Lung (tissue), 17 donors: ENCODE measurements at places on chromosomes 7 and 10. TPM values are rescaled to one million over a fixed set of nuclear protein-coding genes. Genes with fewer than 3 reads are reported as not detected.

The CNTNAP2 gene
- 45.3 TPM for total RNA-seq

The AUTS2 gene
- 115 TPM for total RNA-seq

DNA sequence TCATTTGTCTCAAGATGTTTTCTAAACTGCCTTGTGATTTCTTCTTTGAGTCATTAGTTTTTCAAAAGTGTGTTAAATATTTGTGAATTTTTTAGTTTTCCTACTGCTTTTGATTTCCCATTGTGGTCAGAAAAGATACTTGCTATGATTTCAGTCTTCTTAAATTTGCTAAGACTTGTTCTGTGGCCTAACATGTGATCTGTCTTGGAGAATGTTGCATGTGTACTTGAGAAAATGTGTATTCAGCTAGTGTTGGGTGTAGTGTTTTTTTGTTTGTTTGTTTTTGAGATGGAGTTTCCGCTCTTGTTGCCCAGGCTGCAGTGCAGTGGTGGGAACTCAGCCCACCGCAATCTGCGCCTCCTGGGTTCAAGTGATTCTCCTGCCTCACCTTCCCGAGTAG is 28.6 kb downstream of the BMPR1A start:
- no peak for DNase-seq

The TMEM130 gene
- total RNA-seq: 0.43 TPM

DNA sequence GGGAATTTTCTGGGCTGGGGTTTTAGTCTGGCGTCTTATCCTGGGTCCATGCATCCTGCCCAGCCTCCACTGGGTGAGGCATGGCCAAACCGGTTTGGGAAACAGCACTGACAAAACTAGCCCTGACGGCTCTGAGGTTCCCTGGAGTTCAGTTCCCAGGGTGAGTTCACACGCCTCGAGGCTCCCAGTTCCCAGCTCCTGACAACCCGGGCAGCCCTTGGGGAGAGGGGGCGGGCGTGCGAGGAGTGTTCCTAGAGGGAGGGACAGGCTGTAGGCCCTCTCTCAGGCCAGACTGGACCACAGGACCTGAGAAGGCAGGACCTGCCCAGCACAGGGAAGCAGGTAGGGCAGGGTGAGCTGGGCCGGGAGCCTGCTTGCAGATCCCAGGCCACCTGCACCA is 82.3 kb upstream of the PPIF start:
- DNase-seq: peak; percentile 67

DNA sequence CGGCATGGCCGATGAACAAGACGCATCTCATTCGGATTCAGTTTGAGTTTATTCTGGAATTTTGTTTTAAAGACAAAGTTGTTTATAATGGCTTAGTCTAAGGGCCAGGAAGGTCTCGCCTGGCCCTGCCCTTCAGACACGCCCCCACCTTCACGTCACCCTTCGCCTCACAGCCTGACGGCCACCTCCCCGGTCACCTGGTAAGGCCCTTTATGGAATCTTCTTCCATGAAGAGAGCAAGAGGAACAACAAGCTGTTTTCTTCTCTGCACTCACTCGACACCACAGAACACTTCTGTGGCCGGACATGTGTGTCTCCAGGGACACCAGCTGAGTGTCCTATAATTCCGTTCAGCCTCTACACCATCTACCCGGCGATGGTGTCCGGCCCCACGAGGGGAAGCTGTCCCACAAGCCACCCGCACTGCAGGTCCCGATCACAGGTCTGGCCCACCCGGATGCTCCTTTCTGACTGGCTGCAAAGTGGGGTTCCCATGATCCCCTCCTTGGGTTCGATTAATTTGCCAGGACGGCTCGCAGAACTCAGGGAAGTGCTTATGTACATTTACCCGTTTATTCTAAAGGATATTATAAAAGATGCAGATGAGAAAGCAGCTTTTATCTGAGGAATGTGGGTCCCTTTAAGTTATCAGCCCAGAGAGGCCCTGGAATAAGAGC is 17.4 kb upstream of the KNDC1 start:
- DNase-seq: no peak

GRCh38 chr7:27969346-27969745 is 211.2 kb downstream of the JAZF1 start:
- DNase-seq: no peak

- DNase-seq: no peak
Measured at GRCh38 chr7:158283016-158283974, 304.3 kb downstream of the PTPRN2 start.

DNA sequence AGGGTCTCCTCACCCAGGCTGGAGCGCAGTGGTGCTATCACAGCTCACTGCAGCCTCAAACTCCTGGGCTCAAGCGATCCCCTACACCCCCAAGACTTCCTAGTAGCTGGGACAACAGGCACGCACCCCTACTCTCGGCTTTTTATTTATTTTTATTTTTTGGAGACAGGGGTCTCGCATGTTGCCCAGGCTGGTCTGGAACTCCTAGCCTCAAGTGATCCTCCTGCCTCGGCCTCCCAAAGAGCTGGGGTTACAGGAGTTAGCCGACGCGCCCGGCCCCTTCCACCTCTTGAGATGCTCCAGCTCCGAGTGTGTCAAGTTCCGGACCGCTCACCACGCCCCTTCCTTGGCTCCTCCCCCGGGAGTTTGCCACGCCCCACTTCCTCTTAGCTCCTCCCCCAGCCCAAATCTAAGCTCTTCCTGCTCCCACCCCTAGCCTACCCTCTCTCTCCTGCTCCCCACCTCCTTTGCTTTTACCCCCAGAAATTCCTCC is 6.3 kb downstream of the NAT16 start:
- DNase-seq: no peak

The MMD2 gene
- total RNA-seq: not detected

The FAM25G gene
- not detected for total RNA-seq

- DNase-seq: no peak
Measured at GRCh38 chr7:11120068-11120664, 146.5 kb downstream of the PHF14 start.

DNA sequence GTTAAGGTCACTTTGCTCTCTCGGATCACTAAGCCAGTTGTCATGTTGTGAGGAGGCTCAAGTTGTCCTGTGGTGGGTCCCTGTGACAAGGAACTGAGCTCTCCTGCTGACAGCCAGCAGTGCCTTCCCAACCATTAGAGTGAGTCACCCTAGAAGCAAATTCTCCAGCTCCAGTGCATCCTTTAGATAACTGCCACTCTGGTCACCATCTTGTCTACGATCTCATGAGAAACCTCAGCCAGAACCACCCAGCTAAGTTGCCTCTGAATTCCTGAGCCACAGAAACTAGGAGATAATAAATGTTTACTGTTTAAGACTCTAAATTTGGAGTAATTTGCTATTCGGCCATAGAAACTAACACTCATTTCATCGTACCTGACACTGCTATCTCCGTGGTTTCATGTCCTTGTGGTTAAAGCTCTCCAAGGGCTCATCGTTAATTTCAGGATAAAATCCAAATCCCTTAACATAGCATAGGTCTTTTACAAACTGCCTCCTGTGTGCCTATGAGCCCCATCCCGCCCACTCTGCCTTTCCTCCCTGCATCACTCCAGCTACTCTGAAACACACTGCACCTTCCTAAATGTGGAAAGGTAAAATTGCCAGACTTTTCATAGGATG is 56.5 kb upstream of the WIPF3 start:
- DNase-seq: no peak

DNA sequence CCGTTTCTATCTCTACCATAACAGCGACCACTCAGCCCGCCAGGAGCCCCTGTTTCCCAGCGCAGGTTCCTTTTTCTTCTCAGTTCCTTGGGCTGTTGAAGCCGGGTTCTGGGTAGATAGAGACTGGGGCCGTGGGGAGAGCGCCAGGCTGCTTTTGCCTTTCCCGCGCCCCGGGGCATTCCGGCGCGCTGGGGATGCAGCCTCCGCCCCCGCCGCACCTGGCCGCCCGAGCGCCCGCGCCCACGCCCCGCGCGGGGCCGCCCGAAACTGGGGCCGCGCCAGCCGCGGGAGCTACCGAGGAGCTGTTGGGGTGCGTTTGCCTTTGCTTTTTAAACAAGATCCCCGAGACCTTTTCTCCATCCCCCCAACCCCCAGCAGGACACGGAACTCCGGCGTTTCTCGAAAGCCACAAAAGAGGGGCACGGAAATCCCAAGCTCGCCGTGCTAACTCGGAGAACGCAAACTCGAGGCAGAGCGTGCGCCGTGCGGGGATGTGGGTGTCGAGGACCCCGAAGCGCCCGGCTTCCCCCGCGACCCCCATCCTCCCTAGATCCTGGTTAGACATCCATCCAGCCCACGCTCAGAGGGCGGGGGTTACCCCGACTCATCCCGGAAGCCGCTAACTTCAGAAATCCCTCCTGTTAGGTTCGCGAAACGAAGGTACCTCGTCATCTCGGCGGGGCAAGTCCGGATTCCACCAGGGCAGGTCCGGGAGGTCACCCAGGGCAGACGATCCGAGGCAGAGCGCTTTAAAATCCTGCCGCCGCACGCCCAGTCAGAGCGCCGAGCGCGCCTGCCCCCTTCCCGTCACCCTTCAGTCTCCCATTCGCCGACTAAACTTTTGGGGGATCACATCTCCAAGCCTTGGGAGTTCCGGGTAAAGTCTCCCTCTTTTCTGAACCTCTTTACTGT is 1.0 kb downstream of the GRM8 start:
- no peak for DNase-seq

The CLRN3 gene
- total RNA-seq: not detected

DNA sequence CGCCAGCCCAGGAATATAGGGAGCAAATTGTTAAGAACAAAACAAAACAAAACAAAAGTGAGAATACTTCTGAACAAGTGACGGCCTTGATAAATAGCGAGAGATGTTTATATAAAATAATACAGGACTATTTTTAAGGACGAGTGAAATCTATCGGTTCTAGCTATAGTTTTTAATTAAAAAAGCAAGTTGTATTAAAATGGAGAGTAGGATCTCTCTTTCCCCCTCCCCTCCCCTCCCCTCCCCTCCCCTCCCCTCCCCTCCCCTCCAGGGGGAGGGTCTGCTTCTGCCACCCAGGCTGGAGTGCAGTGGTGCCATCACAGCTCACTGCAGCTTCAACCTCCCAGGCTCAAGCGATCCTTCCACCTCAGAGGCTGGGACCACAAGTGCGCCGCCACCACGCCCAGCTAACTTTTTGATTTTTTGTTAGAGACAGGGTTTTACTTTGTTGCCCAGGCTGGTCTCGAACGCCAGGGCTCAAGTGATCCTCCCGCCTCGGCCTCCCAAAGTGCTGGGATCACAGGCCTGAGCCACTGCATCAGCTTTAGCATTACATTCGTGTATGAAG is 440 bp upstream of the TCAF1 start:
- no peak for DNase-seq

DNA sequence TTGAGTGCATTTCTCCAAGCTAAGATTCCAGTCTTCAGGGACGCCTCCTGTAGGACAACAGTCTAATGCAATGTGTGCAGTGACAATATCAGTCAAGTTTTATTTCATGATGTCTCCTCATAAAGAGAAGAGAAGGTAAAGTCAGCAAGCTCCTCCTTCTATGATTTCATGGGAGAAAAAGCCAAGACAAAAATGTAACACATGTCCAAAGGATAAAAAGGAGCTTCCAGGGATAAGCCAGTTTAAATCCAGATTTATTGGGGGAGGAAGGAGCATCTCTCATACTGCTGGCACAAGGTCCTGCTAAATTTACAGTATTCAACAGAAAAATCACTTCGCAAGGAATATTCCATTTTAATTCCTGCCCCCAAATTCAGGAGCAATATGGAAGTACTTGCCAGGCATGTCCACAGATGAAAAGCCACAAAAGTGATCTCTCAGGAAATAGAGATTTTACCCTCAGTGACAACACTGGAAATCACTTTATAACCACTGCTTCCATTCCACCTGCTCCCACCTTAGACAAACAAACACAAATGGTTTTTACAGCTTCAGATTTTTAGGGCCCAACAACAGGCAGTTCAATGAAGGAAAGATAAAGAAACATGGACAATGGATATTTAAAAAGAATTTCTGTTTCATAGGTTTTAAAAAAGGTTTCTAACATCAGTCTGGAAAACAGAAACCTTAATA is 677.5 kb upstream of the C7orf33 start:
- no peak for DNase-seq

GRCh38 chr7:135186841-135187253 is 16.3 kb upstream of the CYREN start:
- no peak for DNase-seq

- peak; percentile 94 for DNase-seq
Measured at GRCh38 chr7:141649865-141650634, 51.9 kb downstream of the DENND11 start.

DNA sequence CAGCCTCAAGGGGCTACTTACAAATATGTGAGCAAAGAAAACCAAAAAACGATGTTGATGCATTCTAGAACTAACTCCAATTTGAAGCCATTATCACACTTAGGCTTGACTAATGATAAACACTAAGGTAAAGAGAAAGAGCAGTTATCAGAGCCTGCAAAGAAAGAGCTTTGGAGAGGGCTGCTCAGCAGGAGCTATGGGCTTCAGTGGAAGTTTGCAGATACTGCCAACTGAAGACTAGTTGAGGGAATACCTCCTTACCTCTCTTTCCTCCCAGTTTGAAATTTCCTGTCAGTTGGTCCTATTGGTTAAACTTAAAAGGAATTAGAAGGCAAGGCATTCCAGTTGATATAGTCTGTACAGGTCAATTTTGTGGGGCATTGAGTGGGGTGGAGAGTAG is 498.1 kb upstream of the POT1 start:
- DNase-seq: no peak

GRCh38 chr7:126210707-126211106 is 1042.0 kb downstream of the GRM8 start:
- DNase-seq: no peak

GRCh38 chr10:60967260-60967659 is 23.3 kb upstream of the RHOBTB1 start:
- DNase-seq: no peak
